ENCODE measurements at places on chromosomes 2 and 18. TPM values are rescaled to one million over a fixed set of nuclear protein-coding genes. Genes with fewer than 3 reads are reported as not detected.

The REG1A gene
- not detected for total RNA-seq

The SMYD1 gene
- not detected for total RNA-seq

The MARS2 gene
- 25.2 TPM for total RNA-seq

The FAP gene
- total RNA-seq: not detected

The HOXD9 gene
- total RNA-seq: not detected

The SPDYA gene
- total RNA-seq: 0.99 TPM

The CRYGD gene
- total RNA-seq: not detected

The STAT4 gene
- 50.7 TPM for total RNA-seq

The CCDC138 gene
- 16.0 TPM for total RNA-seq

The TMEM247 gene
- not detected for total RNA-seq

The FBXO48 gene
- total RNA-seq: 1.5 TPM

The CHRNG gene
- total RNA-seq: not detected

The RBM43 gene
- total RNA-seq: 1.9 TPM

The AQP12B gene
- total RNA-seq: not detected

The GPR45 gene
- not detected for total RNA-seq

The ABCG8 gene
- total RNA-seq: not detected

The RGPD3 gene
- 0.06 TPM for total RNA-seq

The CHRND gene
- total RNA-seq: not detected

The DUSP2 gene
- total RNA-seq: 297 TPM

The BOLL gene
- not detected for total RNA-seq

The UNC80 gene
- total RNA-seq: not detected

The SP5 gene
- total RNA-seq: not detected

The IL18R1 gene
- 25.1 TPM for total RNA-seq

The ASB18 gene
- total RNA-seq: not detected

Measured in activated CD8-positive, alpha-beta memory T cell treated with anti-CD3 and anti-CD28 coated beads for 36 hours (primary cell).